ENCODE measurements at places on chromosomes 3 and 15.

- peak; percentile 18 for DNase-seq
Observed at GRCh38 chr15:39580485-39581241, at the start of gene THBS1. Gene THBS1 (plus strand): TSS chr15:39581079. CDS start chr15:39581858, 779 bp downstream.

DNA sequence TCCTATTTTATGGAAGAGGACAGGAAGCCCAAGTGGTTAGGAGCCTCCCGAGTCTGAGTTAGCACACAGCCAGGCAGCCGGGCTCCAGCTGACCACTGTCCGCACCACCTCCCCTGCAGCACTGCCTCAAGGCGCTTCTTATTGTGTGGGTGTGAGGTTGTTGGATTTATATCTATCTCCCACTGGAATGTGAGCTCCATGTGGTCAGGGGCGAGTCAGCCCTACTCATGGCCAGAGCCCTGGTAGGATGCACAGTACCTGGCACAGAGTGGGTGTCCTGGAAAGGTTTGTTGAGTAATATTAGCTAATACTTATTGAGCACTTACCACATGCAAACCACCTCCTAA lies 9.7 kb upstream of the FBLN2 start:
- no peak for DNase-seq

DNA sequence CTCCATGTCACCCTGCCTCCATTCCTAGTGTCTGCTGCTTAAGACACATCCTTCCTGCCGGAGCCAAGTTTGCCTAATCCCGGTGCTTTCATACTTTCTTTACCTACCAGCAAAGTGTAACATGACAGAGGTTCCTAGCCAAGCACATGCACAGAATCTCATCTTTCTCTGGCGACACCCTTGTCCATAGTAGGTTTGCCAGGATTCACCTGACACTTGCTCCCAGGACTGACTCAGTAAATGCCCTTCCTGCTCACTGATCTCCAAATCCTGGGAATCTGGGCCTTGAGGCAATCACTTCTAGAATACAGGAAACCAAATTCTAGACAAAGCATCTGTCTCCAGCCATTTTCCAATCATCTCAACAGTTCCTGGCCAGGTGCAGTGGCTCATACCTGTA lies 10.2 kb upstream of the NR2E3 start:
- DNase-seq: no peak

- no peak for DNase-seq
Observed at GRCh38 chr3:5014391-5014790, 35.2 kb downstream of the BHLHE40 start.

GRCh38 chr3:70882104-70882503 lies 569.7 kb upstream of the MDFIC2 start:
- no peak for DNase-seq

- no peak for DNase-seq
Observed at GRCh38 chr3:123520656-123521055, 64.2 kb downstream of the HACD2 start.

Measured in stimulated activated CD8-positive, alpha-beta memory T cell treated with anti-CD3 and anti-CD28 coated beads, Interleukin-7, amount 100 ng/mL, for 48 hours (primary cell).